ENCODE measurements at places on chromosomes 2 and 18. TPM values are rescaled to one million over a fixed set of nuclear protein-coding genes. Genes with fewer than 3 reads are reported as not detected.

Gene CXCR1
- not detected for total RNA-seq

Gene AQP12A
- not detected for total RNA-seq

Gene CRYBA2
- total RNA-seq = not detected

Gene DPP10
- total RNA-seq = 50.9 TPM

Gene KIAA2012
- 0.98 TPM for total RNA-seq

Gene NEB
- total RNA-seq = 1.7 TPM

Gene CD226
- total RNA-seq = 0.74 TPM

Gene HMSD
- 0.25 TPM for total RNA-seq

Gene PLA2R1
- 1.7 TPM for total RNA-seq

Gene ATP6V1C2
- 0.25 TPM for total RNA-seq

Gene FEZ2
- 50.6 TPM for total RNA-seq

Gene AP1S3
- total RNA-seq = 3.2 TPM

Gene SCN3A
- 194 TPM for total RNA-seq

Gene CDH19
- 0.25 TPM for total RNA-seq

Gene THUMPD2
- 12.0 TPM for total RNA-seq

Gene GCA
- total RNA-seq = 19.4 TPM

Gene SLC40A1
- total RNA-seq = 18.4 TPM

Gene RNU2-63P
- not detected for total RNA-seq

Gene DOK6
- total RNA-seq = 61.5 TPM

Gene SPC25
- total RNA-seq = 5.4 TPM

Gene TRAPPC8
- total RNA-seq = 76.5 TPM

Gene UCN
- total RNA-seq = 1.2 TPM

Gene LRRFIP1
- 25.3 TPM for total RNA-seq

Gene CYP27C1
- 3.4 TPM for total RNA-seq

Gene IL18R1
- not detected for total RNA-seq

Gene RNF125
- total RNA-seq = 1.7 TPM

Gene SCN7A
- 0.98 TPM for total RNA-seq

Gene AMER3
- total RNA-seq = 26.8 TPM

Gene OSR1
- 1.7 TPM for total RNA-seq

Data from temporal lobe (tissue), 4 donors.